T follicular helper cell (primary cell): ENCODE measurements at places on chromosomes 6 and 20.

- no peak for DNase-seq
These were observed 24.0 kb downstream of the DSTN start for GRCh38 chr20:17593902-17594301.

DNA sequence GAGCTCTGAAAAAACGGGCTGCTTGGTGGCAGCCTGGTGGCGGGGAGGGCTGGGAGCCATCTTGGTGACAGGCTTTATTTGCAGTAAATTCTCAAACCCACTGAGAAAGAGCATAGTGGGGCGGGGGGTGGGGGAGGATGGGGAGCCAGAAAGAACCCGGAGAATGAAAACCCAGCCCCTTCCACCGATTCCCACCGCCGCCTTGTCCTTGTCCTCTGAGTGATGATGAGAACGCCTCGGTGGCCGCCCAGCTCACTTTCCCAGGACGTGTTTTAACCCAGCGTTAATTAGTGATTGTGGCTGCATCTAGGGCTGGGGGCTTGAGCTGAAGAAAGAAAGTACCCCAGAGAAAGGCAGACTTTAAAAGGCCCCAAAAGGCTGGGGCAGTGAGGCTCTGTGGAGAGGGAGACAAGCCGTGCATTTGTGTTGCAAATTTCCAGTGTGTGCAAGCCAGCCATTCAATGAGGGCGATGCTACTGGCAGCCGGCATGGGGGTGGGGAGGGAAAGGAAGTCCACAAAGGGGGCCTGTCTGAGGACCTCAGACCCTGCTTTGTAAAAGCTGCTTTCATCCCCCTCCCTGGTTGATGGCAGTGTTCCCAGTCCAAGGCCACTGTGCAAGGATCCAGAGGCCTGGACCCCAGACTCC, 6.2 kb upstream of the GHRH start:
- DNase-seq: no peak

DNA sequence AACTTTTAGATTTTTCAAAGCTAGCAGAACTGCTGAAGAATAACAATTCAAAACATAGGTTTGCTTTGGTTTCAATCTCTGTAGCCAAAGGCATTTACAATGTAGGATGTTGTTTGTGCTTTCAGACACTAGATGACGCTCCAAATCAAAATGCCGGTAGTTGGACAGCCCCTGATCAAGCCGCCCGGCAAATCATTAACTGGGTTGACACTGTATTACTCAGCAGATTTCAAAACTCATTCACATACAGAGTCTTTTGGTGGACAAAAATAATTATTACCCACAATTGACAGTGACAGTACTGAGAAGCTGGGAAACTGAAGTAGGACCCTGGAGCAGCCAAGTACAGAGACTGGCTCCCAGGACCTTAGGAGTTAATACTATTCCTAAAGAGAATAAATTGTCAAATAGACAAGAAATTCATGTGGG, 21.3 kb upstream of the HFE start:
- peak; percentile 21 for DNase-seq

DNA sequence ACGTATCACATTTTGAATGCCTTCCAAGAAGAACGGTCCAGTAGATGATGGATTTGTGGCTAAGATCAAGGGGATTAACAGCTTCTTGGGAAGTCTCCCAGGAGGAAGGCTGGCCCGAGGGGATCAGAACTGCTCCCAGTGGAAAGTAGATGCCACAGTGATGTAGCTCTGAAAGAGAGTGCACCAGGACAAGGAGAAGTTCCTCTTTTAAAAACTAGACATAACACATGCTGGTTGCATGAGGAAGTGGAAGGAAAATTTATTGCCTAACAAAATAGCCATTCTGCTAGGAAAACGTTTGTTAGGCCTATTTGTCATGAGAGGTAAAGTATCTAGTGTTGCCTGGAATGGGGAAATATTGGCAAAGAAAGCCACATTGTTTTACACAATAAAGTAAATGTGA, 87.8 kb downstream of the CDH26 start:
- DNase-seq: no peak

GRCh38 chr6:163381118-163381756, 33.3 kb upstream of the QKI start:
- no peak for DNase-seq

DNA sequence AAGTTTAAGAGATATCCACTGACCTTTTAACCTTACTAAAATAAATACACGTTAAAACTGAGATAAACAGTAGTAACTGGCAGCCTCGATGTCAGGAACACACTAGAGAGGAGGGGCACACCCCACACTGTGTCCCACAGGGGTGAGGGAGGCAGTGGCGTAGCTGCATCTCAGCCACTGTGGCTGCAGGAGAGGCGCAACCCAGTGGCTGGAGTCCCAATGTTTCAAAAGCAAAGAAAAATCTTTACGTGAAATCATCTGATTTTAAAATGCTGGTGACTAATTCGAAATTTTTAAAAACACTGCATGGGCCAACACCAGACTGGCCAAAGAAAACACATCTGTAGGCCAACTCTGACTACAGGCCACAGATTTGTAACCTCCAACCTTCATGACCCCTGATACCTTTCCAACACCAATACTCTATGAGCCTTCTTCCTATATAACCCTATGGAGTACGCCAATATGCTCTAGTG, 54.7 kb downstream of the TRAM2 start:
- DNase-seq: no peak

DNA sequence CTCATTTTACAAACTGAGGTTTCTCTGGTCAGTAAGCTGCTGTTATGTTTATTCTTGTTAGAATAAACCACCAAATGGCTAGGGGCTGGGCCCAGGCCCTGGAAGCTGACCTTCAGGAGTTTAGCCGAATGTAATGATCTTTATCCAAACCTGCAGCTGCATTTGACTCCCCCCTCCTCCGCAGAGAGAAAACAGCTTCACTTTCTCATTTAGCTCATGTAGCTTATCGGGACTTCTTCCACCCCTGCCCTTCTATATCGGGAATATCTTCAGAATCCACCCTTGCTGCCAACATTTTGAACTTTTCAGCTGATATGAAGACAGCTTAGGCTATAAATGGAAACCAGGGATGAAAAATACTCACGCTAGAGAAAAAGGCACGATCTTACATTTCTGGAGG, 102.6 kb downstream of the ZMYND8 start:
- DNase-seq: no peak

DNA sequence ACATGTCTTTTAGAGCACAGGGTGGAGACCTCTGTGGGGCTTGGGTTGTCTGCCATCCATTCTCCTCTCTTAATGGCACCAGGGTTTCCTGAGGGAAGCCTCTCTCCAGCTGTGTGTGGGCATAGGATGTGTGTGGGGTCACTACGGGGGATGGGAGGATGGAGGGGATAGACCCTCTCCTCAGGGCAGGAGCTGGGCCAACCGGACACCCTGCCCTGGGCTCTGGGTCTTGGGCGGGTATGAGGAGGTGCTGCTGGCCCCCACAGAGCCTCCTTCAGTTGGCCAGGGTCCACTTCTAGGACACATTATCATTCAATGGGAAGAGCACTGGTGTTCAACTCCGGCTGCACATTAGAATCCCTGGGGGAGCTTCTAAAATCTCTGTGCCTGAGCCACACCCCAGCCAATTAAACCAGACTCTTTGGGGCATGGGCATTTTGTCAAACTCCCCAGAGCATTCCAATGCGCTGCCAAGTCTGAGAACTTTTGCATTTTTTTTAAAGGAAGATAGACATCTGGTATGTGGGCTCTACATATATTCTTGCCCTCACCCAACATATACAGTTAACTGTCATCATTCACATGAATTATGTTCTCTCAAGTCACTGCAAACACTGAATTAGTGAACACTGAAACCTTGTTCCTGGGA, 38.5 kb downstream of the TRAM2 start:
- no peak for DNase-seq

- no peak for DNase-seq
These were observed 778.4 kb upstream of the GJE1 start for GRCh38 chr6:141354191-141354955.

DNA sequence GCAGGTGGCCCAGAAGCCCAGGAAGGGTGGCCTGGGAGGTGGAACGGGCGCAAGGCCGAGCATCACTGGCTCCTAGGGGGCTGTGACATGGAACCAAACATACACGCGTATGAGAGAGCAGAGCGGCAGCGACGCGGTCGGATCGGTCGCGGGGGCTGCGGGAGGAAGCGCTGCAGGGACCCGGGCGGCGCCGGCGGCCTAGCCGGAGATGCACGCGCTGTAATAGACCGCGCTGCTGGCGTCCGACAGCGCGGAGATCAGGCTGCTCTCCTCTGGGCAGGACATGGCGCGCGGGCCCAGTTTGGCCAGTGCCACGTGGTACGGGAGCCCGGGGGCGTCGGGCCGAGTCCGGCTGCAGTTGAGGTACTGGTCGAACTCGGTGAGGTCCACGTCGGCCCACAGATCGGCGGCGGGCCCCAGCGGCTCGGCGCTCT, 1.5 kb downstream of the SOX18 start:
- DNase-seq: no peak

DNA sequence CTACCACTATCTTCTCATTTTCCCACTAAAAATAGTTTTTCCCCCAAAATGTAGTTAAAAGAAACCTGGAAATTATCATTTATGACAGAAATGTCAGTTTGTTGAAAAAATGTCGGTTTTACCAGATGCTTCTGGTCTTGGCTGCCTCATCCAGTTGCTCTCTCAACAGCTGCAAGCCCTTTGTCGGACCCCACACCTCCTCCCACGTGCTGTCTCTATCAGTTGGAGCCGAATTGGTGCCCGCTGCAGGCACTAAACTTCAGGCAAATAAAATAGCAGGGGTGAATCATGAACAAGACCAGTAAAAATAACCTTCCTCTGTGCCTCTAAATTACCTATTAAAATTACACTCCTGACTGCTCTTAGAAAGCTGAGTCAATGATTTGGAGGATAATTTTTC, 129.5 kb upstream of the CEP162 start:
- no peak for DNase-seq

DNA sequence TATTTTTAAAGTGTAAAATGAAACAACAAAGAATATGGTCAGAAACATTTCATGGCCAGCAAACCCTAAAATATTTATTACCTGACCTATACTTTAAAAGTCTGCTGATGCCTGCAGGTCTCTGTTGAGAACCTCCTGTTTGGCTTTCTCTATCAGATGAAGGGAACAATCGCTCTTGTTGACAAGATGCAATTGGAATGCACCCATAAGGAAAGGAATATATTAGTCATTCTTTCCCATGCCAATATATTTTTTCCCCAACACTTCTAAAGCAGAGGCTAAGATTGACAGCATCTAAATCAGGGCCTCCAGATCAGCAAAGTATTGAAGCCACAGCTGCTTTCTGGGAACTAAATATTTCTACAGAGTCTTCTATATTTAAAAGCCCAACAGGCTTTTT, 897.8 kb downstream of the EPHA7 start:
- no peak for DNase-seq

GRCh38 chr20:47503685-47504084, 2.0 kb downstream of the NCOA3 start:
- DNase-seq: no peak

GRCh38 chr20:54167909-54168872, 5.6 kb downstream of the CYP24A1 start:
- no peak for DNase-seq
